ENCODE measurements at places on chromosomes 5 and 9.

GRCh38 chr9:16501726-16502125 lies 368.7 kb downstream of the BNC2 start:
- DNase-seq: no peak

GRCh38 chr9:18611971-18612370 lies 138.0 kb downstream of the ADAMTSL1 start:
- DNase-seq: no peak

DNA sequence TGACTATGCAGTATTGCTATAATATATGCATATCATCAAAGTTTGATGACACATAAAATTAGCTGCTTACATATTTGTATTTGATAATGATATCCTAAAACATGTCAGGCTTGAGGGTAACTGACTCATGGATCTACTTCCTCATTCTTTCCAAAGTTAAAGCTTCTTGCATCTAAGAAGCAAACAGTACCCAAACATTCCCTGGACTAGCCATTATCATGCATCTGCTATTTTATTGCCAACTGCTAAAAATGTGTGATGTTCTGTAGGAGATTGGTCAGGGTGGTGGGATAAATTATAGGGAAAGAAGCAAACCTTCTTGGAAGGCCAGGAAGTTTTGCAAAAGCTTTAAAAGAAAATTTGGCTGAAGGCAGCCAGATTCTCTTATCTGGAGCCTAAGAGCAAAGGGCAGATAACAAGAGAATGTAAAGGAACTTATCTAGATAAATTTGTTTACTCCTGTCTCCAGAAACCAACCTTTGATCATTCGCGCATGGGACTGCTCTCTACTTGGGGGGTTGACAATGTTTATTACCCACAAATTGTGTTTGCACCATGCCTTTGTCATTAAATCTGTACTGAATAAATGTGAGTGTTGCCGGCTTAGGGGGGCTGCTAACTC lies 604.1 kb upstream of the TLE4 start:
- DNase-seq: no peak

DNA sequence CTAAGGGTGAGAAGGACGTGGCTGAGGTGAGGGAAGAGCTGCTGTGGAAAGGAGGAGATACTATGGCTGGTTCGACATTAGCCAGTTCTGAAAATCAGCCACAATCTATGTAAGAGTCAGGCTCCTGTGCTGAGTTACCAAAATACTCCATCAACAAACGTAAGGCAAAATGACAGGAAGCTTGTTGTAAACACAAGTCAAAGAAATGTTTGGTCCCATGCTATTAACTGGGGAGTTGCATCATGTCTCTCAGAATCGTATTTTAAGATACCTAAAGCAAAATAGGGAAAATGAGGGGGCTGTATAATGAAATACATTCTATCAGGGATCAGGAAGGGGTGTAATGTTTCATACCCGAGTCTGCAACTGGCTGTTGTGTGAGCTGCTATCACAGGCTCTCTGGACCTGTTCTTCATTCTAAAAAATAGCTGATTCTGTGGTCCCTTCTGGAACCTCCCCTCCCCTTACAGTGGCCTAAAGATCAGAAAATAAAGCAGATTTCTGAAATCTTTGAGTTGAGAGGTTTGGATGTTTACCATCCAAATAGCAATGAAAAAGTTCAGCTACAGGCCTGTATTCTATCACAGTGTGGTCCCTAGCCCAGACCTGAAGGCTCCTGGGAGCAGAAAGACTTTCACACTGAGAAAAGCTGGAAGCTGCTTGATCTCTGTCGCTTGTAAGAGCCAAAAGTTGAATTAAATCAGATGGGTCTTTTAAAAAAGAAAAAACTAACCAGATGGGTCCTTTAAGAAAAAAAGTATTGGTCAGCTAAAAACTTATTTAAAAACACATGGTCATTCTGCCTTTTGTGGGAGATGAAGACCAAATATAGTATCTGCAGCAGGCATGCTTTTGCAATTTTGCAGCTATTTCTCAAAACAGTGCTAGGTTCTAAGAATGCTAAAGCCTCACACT lies 97.8 kb upstream of the SMC5 start:
- no peak for DNase-seq

GRCh38 chr5:458547-459353 lies 15.8 kb downstream of the EXOC3 start:
- DNase-seq: no peak

- DNase-seq: no peak
These were observed 20.2 kb upstream of the UBTD2 start for GRCh38 chr5:172303572-172304335.

DNA sequence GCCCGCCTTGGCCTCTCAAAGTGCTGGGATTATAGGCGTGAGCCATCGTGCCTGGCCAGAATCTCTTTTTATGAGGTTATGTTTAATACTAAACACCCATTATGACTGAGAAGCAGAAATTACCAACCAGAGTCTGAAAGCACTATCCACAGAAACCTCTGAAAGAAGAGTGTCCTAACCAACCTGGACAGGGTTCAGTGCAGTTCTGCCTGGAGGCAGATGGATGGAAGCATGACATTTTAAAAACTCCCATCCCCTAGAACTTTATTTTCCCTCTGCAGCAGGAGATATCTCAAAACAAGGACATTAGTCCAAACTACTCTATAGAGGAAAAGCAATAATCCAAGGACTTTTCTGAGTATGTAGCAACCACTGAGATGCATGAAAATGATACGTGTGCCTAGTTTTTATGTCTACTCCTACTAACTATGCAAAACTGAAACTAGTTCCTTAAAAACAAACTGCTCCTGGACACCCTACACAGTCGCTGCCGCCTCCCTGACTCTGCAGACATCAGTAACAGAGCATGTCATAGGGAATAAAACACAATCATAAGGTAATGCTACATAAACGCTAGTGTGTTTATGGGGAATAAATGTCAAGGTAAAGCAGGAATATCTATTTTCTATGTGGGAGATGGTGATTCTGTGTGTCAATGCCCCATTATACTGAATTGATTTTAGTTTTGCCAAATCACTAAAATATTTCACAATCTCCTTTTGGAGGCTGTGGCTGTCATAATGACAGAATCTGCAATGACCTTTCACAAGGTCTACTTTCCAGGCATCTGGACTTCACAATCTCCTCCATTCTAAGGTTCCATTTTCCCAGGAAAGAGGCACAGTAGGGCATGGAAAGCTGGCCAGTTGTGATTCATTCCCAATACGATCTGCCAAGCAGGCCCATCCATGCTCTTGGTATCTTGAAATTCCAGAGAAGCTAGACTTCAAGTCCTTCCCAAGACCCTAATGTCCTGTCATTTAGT lies 122.8 kb downstream of the SIL1 start:
- DNase-seq: no peak

DNA sequence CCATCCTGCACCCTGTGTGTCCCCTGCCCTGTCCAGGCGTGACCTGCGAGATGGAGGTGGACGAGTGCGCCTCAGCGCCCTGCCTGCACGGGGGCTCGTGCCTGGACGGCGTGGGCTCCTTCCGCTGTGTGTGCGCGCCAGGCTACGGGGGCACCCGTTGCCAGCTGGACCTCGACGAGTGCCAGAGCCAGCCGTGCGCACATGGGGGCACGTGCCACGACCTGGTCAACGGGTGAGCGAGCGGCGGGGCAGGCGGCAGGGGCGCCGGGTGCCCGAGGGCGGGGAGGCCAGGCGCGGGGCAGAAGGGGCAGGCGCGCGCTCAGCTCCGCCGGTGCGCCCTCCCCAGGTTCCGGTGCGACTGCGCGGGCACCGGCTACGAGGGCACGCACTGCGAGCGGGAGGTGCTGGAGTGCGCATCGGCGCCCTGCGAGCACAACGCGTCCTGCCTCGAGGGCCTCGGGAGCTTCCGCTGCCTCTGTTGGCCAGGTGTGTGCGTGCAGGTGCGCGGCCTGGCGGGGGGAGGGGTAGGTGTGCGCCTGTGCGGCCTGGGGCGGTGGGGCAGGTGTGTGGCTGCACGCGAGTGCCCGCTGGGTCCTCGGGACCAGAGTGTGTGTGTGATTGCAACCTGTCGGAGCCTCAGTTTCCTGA lies 10.0 kb downstream of the CRB2 start:
- DNase-seq: no peak

- no peak for DNase-seq
These were observed 48.9 kb upstream of the SPIN1 start for GRCh38 chr9:88339317-88339716.
